ENCODE measurements at places on chromosomes 2 and 18. TPM values are rescaled to one million over a fixed set of nuclear protein-coding genes. Genes with fewer than 3 reads are reported as not detected.

The REG3A gene
- polyA plus RNA-seq = not detected

The TOGARAM2 gene
- polyA plus RNA-seq = 0.33 TPM

The ARPC2 gene
- polyA plus RNA-seq = 314 TPM

The CCDC150 gene
- polyA plus RNA-seq = 0.70 TPM

The CDH2 gene
- polyA plus RNA-seq = not detected

- DNase-seq = no peak
- no peak overlapping the region for H3K4me3 ChIP-seq
- H3K36me3 ChIP-seq = no peaks in the 10 kb centered on the region
- no peak overlapping the region for H3K27ac ChIP-seq
- no peaks in the 10 kb centered on the region for H3K27me3 ChIP-seq
Measured at GRCh38 chr2:57490741-57491140, 555.9 kb upstream of the VRK2 start.

DNA sequence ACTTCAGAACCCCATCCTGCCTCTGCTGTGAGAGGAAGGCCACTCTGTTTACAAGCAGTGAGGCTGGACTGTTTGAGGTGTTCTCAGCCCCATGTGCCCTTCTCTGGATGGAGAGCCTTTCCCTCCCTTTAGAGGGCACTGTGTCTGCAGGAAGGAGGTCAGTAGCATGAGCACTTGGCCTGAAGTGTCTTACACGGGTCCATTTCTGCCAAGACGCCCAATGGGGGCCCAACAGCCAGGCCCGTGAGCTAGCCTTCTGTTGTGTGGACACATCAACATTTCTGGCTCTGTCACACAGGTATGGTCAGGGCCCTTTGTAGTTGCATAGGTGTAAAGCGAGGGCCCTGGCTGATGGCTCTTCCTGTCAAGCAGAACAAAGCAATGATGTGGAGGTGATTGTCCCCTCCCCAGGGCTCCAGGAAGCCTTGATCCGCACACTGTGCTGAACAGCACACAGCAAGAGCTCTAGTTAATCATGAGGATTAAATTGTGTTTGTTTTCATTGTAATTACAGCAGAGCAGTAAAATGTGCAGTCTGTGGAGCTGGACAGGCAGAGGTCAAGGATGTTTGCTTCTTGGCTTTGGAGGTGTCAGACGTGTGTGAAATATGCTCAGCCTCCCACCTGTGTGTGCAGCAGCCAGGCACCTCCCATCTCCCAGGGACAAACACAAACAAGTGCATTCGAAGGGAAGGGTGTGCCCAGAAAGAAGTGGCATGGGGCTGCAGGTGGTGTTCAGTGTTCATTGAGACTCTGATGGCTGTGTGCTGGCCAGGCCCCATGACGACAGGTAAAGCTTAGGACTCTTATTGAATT lies 132.1 kb downstream of the SH3RF3 start:
- H3K36me3 ChIP-seq = no peaks in the 10 kb centered on the region
- no peaks in the 10 kb centered on the region for H3K27me3 ChIP-seq
- H3K4me3 ChIP-seq = no peak overlapping the region
- H3K27ac ChIP-seq = no peak overlapping the region

DNA sequence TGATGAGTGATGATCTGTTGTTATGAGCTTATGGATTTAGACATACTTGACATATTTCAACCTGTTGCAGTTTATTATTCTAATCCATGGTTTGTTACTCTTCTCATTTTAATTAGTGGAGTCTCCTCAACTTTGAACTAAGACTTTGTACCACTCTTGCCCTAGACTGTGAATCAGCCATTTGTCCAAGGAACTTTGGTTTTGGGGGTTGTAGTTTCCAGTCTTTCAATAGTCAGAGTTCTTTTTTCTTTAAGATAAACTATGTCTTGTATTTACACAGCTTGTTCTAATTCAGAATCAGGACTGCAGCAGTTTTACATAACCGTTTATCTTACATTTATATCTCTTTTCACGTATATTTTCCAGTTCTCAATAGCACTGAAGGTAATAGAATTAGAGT lies 133.6 kb downstream of the GULP1 start:
- H3K4me3 ChIP-seq = no peak overlapping the region
- no peak overlapping the region for H3K27ac ChIP-seq
- H3K27me3 ChIP-seq = no peaks in the 10 kb centered on the region

DNA sequence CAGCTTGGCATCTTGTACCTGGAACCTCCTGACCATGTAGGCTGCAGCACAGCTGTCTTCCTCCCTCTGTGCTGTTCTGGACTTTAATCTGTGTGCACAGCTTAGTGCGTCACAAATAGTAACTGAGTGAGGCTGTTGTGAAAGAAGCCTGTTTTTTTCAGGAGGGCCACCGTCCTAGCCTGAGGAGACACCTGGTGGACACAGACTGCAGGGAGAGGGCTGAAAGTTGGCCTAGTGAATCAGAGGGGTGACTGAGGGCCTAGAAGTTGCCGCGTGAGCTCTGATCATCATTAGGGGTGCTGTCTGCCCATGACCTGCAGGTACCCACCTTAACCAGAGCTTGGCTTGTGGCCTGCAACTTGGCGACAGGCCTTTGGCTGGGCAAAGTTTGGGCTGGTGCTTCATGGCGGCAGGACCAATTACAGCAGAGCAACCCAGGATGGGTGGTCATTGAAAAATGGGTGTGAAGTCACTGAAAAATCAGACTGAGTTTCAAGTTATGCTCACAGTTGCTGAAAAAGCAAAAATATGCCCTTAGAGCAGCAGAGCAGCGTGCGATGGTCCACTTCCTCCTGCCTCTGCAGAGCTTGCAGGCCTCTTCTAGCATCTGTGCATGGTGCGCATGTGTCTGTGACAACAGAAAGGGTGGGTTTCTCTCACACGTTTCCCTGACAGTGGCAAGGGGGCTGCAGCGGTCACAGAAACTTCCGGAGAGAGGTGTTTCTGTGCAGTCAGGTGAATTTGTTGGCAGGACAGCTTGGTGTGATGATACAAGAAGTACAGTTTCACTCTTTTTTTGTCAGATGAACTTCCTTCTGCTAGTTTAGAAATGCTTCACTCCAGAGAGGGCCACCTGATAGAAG lies 9.6 kb downstream of the GDF7 start:
- peaks cover 9% of the 10 kb centered on the region for H3K27me3 ChIP-seq
- H3K27ac ChIP-seq = peak overlapping the region; percentile 82
- H3K36me3 ChIP-seq = no peaks in the 10 kb centered on the region
- H3K4me1 ChIP-seq = peaks cover 80% of the 10 kb centered on the region
- peak; percentile 87 for DNase-seq

DNA sequence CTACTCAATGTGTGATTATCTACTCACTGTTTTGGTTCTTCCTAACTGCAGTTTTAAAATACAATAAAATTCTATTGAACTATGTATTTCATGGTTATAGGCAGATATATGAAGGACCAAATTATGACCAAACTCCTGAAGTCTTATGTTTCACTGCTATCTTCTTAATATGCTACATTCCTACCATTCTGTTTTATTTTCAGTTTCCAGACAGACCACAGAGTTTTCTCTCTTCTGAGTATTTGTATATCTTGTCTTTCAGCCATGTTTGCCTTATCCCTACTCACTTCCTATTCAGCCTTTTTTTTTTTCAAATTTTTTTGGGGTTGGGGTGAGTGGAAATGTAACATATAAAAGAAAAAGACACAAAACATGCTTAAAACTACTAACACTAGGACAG lies 6.3 kb downstream of the RFTN2 start:
- peaks cover 11% of the 10 kb centered on the region for H3K27me3 ChIP-seq
- H3K4me3 ChIP-seq = no peak overlapping the region
- H3K4me1 ChIP-seq = no peaks in the 10 kb centered on the region
- no peak for DNase-seq
- H3K36me3 ChIP-seq = no peaks in the 10 kb centered on the region

DNA sequence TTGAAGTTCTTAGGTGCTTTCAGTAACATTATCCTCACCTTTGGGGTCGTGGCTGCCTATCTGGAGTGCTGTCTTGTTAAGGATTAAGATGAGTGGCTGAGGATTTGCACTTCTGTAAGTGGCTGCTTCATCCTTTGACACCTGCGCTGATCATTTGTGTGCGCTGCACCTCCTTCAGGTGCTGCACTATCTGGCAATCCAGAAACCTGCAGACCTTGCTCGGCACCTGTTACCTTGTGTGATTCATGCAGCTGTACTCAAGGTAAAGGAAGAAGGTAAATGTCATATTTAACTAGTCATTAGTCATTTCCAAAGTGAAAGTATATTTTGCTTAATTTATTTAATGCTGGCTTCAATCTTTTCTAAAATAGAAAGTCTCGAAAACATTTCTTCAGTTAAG lies 110.3 kb downstream of the RAB3GAP1 start:
- no peak overlapping the region for H3K4me3 ChIP-seq
- no peak overlapping the region for H3K27ac ChIP-seq
- no peaks in the 10 kb centered on the region for H3K4me1 ChIP-seq
- no peak for DNase-seq
- peaks cover 58% of the 10 kb centered on the region for H3K36me3 ChIP-seq

DNA sequence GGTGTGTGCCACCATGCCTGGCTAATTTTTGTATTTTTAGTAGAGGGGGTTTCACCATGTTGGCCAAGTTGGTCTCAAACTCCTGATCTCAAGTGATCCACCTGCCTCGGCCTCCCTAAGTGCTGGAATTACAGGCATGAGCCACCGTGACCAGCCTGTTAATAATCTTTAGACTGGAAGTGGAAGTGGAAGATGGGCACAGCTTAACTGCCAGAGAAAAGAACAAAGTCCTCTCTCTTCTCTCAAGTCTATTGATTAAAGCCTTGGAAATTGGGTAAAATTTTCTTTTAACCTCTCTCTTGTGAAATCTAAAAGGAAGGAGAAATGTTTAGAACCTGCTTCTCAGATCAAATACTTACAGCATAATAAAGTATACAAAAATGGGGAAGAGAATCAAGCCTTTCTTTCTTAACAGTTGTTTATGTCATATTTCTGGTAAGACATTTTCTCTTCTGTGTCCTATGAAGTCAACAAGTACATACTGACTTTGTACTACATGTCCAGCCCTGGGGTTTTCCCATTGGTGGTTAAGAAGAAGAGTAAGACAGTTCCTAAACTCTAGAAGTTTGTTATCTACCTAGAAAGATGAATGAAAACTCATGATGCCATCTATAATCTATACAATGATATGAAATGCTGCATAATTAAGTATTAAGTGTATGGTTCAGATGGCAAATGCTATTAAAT lies 4.6 kb downstream of the TMEM169 start:
- H3K4me1 ChIP-seq = peaks cover 38% of the 10 kb centered on the region
- H3K27ac ChIP-seq = no peak overlapping the region
- no peak for DNase-seq
- H3K36me3 ChIP-seq = no peaks in the 10 kb centered on the region

- no peak overlapping the region for H3K27ac ChIP-seq
- DNase-seq = no peak
- no peaks in the 10 kb centered on the region for H3K27me3 ChIP-seq
Measured at GRCh38 chr2:40721595-40721994, 269.7 kb upstream of the SLC8A1 start.

GRCh38 chr2:229313591-229313990 lies 42.5 kb upstream of the PID1 start:
- no peak overlapping the region for H3K4me3 ChIP-seq
- H3K4me1 ChIP-seq = no peaks in the 10 kb centered on the region
- no peaks in the 10 kb centered on the region for H3K36me3 ChIP-seq
- no peak for DNase-seq
- H3K27me3 ChIP-seq = no peaks in the 10 kb centered on the region
- no peak overlapping the region for H3K27ac ChIP-seq

DNA sequence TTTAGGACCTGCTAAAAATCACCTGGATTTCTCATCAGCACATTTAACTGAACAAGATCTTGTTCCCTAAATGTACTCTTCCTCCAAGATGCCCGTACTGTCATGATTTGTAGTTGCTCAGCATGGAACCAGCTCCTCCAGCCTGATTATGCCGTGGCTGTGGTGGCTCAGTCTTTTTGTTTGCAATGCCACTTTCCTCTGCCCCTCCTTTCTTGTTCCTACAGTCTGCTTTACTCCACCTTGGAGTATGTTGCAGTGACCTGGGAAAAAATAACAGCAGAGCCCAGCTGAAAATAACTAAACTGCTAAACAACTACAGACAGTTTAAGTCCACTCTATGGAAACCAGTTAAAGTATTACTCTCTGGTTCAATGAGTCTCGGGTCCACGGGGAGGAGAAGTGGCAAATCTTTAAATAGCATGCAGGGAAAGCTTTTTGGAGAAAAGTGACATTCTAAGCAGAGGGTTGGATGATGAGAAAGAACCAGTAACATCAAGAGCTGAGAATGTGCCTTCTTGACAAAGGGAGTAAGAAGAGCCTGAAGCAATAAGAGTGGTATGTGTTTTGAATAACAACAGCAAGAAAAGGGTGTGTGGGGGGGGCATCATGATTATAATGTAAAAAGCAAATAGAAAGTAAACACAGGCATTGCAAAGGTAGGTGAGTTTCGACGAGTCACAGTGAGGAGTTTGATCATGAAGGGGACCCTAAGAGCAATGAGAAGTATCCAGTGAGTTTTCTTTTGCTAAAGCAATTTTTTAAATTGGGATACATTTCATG lies 225.7 kb downstream of the TMX3 start:
- H3K27ac ChIP-seq = no peak overlapping the region
- no peaks in the 10 kb centered on the region for H3K27me3 ChIP-seq
- no peaks in the 10 kb centered on the region for H3K36me3 ChIP-seq
- no peak overlapping the region for H3K4me3 ChIP-seq
- no peaks in the 10 kb centered on the region for H3K4me1 ChIP-seq

DNA sequence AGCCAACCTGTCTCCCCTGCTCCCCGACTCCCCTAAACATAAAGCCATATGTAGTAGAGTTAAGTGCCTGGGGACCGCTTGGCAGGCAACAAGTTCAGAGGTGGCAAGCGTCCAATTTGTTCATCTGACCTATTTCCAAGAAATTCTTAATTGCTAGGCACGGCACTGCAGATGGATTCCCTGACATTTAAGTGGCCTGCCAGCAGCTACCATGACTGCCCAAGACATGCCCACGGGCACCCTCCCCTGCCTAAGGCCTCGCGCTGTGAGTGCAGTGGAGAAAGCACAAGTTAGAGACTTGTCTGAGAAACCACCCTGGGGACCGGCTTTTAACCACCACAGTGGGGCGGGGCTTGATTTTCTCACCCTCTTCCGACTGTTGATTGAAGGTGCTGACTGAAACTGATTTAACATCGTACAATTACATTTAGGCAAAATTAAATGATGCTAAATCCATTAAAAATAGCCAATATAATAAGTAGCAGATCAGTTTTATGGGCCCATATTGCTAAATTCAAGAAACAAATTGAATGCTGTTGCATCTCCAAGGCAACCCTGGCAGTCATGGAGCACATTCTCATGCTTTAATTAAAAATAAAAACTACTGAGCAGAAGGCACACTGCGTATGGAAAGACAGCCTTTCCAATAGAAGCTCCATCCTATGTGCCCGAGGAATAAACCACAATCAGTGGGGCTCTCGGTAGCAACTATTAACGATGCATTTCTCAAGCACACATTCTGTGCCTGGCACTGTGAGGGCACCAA lies 163.6 kb upstream of the ACAA2 start:
- no peaks in the 10 kb centered on the region for H3K27me3 ChIP-seq
- DNase-seq = no peak
- no peaks in the 10 kb centered on the region for H3K36me3 ChIP-seq
- H3K4me3 ChIP-seq = no peak overlapping the region

GRCh38 chr18:77765468-77765867 lies 515.8 kb downstream of the GALR1 start:
- H3K4me1 ChIP-seq = no peaks in the 10 kb centered on the region
- DNase-seq = no peak
- no peaks in the 10 kb centered on the region for H3K36me3 ChIP-seq
- H3K27me3 ChIP-seq = no peaks in the 10 kb centered on the region
- no peak overlapping the region for H3K4me3 ChIP-seq

GRCh38 chr2:160368988-160369930 lies 124.3 kb downstream of the RBMS1 start:
- H3K4me1 ChIP-seq = peaks cover 28% of the 10 kb centered on the region
- DNase-seq = no peak
- H3K4me3 ChIP-seq = no peak overlapping the region
- H3K27me3 ChIP-seq = no peaks in the 10 kb centered on the region
- no peak overlapping the region for H3K27ac ChIP-seq
- H3K36me3 ChIP-seq = no peaks in the 10 kb centered on the region

Measured in B cell (primary cell).